ENCODE measurements at places on chromosomes 6 and 20.

GRCh38 chr6:151073146-151073545 is 166.6 kb upstream of the AKAP12 start:
- no peak for DNase-seq

- peak; percentile 72 for DNase-seq
Observed at GRCh38 chr6:153947808-153948447, 91.1 kb upstream of the OPRM1 start.

GRCh38 chr20:19583532-19584175 is 174.4 kb upstream of the RIN2 start:
- peak; percentile 91 for DNase-seq

GRCh38 chr6:140052736-140053729 is 678.6 kb upstream of the CITED2 start:
- DNase-seq: peak; percentile 51
